Stimulated activated CD4-positive, alpha-beta T cell treated with anti-CD3 and anti-CD28 coated beads, Interleukin-2, amount 100 ng/mL, for 24 hours (primary cell): ENCODE measurements at places on chromosomes 2 and 18.
A peak's percentile ranks its signal among the peaks of the same experiment; 100 is the strongest.

GRCh38 chr2:209579230-209579749, 155.4 kb downstream of the MAP2 start:
- no peak for DNase-seq

DNA sequence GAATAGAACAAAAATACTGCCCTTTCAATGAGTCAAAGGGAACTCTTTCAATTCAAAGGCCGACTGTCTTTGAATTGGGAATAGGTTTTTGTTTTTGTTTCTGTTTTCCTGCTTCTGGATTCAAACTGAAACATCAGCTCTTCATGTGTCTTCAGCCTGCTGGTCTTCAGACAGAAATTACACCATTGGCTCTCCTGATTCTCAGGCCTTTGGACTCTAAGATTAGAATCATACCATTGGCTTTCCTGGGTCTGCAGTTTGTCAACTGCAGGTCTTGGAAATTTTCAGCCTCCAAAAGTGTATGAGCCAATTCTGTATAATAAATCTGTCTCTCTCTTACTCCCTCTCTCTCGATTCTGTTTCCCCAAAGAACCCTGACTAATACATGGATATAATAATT, 31.1 kb downstream of the CTLA4 start:
- DNase-seq = no peak

- no peak for DNase-seq
These were observed 159.8 kb downstream of the CELF4 start for GRCh38 chr18:37405772-37406171.

DNA sequence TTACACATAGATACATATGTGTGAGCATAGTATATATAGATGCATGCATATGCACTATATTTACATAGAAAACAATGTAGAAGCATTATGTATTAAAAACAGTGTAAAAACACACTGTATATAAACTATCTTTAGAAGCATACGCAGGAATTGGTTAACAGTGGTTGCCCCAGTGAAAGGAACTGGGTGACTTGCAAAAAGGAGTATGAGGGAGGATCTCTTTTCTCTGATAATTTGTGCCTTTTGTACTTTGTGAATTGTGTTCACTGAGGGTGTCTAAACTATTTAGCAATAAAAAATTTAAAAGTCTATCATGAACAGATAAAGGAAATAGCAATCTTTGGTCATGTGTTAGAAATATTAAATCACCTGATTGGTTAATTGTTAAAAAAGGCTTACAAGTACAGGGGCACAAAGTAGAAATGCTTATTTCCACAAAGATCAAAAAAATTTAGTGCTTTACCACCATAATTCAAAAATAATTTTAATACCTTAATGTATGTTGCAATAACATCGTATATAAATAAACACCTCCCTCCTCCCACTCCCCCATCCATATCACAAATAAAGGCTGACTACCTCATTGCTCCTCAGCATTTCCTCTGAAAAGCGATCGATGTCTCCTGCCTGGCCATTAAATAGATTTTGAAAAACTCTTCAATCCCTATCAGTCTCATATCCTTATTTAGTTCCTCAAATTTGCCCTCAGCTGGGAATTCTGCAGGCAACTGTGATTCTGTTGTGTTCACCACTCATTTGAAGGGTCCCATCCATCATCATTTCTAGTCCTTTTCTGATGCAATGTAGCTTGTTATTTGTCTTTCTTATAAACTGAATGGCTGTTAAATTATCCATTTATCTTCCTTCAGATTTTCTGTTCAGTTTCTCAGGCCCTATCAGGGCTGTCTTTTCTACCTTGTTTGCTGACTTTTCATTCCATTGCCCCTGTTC, 257.3 kb downstream of the AGPS start:
- DNase-seq = no peak

- DNase-seq = peak; percentile 19
These were observed 6.9 kb upstream of the FLACC1 start for GRCh38 chr2:201363857-201364560.

- DNase-seq = no peak
These were observed 384.0 kb downstream of the STK39 start for GRCh38 chr2:167863377-167863776.

GRCh38 chr2:101501443-101501842, 26.5 kb upstream of the RFX8 start:
- DNase-seq = no peak

- DNase-seq = no peak
These were observed 2.2 kb upstream of the KCNH7 start for GRCh38 chr2:162840598-162841246.

GRCh38 chr2:229715895-229716507, 1.6 kb upstream of the DNER start:
- peak; percentile 31 for DNase-seq

DNA sequence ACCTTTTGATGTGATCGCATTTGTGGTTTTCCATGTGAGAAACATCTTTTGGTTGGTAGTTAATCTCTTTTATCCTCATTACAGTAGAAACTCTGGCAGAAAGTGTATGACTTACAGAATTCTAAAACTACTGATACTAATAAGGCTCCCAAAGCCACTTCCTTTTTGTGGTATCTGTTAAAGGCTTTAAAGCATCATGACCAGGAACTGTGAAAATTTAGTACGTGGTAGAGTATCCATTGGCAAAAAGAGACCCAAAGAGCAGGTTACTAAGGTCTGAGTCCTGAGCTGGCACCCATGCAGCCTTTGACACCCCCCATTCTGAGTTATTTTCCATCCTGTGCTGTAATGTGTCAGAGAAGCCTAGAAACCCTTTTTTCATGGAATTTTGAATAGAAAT, 94.5 kb downstream of the DPP4 start:
- DNase-seq = no peak

GRCh38 chr18:28063271-28063761, 113.6 kb downstream of the CDH2 start:
- DNase-seq = no peak

- DNase-seq = no peak
These were observed 1.7 kb upstream of the PKDCC start for GRCh38 chr2:42045848-42046748.

DNA sequence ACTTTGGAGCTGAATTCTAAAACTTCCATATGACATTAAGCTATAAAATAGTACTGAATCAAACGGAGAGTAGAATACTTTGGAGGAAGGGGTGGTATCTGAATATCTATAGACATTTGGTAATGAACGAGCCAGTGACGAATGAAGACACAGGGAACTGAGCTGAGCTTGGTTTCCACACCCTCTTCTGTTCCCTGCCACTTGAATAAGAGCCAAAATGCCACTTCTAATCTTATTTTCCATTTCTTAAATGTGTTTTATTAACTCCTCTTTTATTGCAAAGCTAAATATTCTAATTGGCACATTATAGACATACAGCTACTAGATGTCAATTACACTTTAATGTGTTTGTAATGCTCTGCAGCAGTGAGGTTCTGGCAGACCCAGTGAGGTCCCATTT, 76.1 kb downstream of the AFF3 start:
- no peak for DNase-seq

GRCh38 chr2:42841344-42841743, 49.0 kb upstream of the HAAO start:
- no peak for DNase-seq

- DNase-seq = peak; percentile 14
These were observed 58.0 kb downstream of the FAM168B start for GRCh38 chr2:131035112-131035825.

- DNase-seq = no peak
These were observed 24.0 kb downstream of the ARMC9 start for GRCh38 chr2:231222318-231223000.

DNA sequence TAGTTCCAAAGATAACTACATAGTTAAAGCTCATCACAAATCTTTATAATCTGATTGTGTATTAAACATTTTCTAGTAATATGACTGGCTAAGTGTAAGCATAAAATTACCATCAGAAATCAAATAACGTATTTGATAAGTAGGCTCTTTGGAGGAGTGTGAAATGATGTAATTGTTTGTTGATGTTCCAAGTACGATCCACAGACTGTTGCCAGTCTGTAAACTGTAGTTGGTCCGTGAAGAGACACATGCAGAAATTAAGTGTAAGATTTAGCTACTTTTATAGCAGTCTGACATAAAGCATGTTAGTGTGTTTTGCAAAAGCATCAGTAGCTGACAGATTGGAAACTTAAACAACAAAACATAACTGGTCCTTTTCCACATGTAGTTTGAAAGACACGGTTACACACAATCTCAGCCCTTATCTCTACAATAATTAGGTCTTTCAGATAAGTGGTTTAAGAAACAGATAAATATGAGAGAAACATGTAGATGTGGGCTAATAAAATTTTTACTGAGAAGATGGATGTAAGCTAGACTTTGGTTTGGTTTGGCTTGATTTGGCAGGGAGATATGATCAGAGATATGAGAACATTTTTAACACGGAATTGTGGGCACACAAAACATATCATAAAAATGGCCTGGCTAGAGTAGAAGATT, 115.0 kb upstream of the EPB41L5 start:
- DNase-seq = no peak

GRCh38 chr2:191321861-191322662, 76.9 kb downstream of the MYO1B start:
- peak; percentile 3 for DNase-seq

DNA sequence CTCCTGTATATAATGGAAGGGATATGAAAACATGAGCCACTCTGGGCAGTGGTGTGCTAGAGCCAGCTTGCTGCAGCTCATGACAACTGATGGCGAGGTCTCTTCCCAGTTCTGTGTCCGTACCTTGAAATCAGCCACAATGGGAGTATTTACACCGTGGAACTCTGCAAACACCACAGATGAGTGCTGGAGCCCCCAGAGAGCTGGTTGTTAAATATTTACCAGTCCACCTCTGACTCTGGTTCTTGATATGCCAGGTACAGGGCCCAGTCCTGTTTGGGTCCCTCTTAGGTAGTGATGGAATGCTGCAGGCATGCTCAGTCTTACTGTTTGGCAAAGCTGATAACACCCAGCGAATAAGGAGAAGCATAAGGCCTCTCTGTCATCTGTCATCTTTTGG, 116.1 kb upstream of the GLI2 start:
- no peak for DNase-seq

- DNase-seq = no peak
These were observed 169.9 kb downstream of the FAM210A start for GRCh38 chr18:13556502-13556901.

DNA sequence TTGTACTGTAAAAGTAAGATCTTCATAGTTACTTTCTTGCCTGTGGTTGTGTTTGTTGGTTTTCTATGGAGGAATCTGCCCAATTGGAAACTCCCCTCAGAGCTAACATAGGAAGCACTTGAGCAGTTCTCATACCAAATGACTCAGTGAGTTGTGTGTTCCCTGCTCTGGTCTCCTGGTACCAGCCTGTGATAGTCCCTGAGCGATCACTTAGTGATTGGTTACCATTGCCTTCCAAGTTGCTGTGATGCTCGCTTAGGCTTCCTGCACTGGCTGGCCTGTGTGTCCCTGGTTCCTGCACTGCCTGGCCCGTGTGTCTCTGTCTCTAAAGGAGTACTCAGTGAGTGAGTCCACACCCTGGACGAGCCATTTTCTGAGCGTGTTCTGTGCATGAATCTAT, 133.0 kb downstream of the MAP4K4 start:
- DNase-seq = no peak

- no peak for DNase-seq
These were observed 111.0 kb upstream of the MAP3K20 start for GRCh38 chr2:172964511-172965139.

GRCh38 chr2:44291281-44292248, 16.3 kb downstream of the SLC3A1 start:
- no peak for DNase-seq

DNA sequence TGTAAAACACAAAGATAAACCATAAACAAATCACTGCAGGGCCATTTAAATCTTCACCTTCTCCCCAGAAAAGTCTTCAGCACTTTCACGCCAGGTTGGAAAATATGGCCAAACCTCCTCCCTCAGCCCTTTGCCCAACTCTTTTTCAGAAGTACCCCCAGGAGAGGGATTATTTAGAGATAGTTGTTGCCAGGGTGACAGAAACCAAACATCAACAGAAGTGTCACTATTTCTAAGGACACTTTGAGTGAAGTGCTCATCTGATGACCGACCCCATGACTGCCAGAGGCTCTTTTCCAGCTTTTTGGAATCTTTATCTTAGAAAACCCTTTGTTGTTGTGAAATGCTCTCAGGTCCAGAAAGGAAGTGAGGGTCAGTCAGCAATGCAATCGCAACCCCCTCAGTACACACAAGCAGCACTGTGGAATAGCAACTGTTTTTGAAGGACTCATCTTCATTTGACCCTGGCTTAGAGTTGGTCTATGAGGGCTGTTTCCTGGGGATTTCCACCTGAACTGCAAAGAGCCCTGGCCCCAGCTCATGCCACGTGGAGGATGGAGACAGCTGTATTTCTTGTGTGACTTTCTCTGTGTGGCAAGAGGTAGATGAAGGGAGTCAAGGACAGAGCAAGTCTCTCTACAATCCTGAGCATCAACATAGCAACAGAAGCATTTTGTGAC, 114.0 kb upstream of the STON1 start:
- DNase-seq = no peak

DNA sequence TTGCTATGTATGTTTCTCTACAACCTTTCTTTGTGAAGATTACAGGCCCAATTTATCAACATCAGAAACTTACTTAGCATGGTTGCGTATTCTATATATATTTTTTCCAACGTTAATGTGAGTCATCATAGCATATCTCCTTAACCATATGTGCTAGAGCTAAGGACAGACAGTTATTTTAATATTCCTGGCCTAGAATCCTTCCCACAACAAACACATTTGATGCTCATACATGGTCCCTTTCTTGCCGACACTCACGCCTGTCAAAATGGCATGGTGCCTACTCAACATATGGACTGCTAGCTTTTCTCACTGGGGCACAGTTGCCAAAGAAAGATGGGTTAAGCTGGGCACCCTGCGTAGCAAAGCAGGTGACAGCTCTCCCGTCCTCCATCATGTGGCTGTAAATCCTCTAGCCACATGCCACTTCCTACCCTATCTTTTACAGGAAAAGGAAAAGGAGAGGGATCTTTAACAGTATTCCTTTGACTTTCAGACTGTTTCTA, 75.2 kb upstream of the GALNT5 start:
- DNase-seq = no peak

DNA sequence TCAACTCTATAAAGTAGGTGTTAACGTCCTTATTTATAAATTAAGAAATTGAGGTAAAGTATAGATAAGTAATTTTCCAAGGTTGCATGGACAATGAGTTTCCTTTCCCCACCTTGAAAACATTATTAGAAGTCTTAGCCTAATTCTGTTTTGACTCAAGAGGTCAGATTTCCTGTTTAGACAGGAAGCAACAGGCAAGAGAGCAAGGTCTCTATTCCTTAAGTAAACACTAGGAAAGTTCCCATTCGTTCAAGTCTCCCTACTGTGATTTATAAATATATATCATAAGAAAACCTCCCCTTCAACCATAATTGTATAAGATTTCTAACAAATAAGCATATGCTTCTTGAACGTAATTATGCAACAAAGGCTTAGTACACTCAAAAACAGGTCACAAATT, 40.3 kb downstream of the CLASP1 start:
- no peak for DNase-seq
